ENCODE measurements at places on chromosomes 6 and 20. TPM values are rescaled to one million over a fixed set of nuclear protein-coding genes. Genes with fewer than 3 reads are reported as not detected.
A peak's percentile ranks its signal among the peaks of the same experiment; 100 is the strongest.

DNA sequence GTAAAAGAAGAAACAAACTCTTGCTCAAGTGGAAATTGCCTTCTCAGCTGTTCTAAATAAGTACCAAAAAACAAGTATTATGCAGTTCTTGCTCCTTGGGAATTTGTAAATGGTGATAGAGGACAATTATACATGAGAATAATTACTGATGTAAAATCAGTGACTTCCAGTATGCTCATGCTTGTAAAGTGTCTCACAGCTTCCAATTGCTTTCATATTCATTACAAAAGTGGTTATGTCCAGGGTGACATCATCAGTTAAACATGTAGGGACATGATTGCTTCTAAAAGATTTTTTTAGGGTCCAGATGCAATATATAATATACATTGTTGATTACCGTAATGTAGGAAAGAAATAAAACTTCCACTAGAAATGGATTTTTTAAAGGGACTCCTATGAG lies 122.8 kb upstream of the B3GAT2 start:
- peaks cover 2% of the 10 kb centered on the region for H3K27me3 ChIP-seq
- no peaks in the 10 kb centered on the region for H3K4me1 ChIP-seq
- no peak for DNase-seq

DNA sequence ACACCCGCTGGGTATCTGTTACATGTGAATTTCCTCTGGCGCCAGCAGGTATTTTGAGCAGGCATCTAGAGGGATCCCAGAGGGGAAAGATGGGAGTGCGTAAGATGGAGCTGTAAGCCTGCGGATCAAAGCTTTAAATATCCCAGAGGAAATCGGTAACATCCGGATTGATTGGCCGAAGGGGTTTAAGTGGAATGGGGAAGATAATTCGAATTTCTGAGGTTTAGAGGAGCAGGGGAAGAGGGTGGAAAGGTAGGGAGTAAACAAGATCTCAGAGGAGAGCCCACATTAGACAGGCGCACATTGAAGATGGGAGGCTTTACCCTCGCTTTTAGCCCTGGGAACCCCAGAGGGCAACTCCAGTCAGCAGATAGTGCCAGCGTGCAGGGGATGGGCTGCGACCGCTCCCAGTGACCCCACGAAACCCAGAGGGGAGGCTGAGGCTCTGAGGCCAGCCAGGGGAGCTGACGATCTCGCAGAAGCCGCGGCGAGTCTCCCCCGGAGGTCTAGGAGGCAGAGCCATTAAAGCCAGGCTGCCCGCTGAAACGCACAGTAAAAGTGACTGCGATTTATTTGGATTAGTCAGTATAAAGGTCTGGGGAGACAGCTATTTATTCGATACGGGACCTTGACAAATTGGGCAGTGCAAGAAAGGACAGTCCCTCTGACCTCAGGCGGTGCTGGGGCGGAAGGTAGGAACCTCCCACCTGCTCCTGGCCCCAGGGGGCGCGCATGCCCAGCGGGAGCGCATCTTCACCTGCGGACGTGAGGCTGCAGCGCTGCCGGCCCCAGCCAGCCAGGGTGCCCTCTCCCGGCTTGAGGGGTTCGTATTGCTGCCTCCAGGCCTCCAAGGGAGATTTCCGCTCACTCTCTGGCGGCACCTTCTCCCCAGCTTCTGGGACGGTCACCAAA lies 34.3 kb upstream of the TCF21 start:
- no peak for DNase-seq
- H3K27me3 ChIP-seq = peaks cover 60% of the 10 kb centered on the region
- no peak overlapping the region for H3K4me3 ChIP-seq
- no peaks in the 10 kb centered on the region for H3K36me3 ChIP-seq
- H3K4me1 ChIP-seq = peaks cover 2% of the 10 kb centered on the region

DNA sequence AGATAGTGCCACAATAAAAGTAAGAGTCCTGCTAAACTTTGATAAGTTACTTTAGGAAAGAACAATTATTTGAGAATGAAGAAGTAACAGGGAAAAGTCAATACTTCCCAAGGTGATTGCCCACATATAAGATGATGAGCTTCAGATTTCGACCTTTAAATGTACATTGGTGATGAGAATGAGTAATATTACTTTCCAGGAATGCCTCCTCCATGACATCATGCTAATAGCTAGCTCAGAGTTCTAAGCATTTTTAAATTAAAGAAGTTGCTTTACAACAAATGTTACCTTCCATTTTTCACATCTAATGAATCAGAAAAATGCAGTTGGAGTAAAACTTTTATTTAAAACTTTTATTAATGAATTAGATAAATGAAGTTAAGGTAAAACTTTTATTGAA lies 22.5 kb upstream of the OPN5 start:
- no peak overlapping the region for H3K4me3 ChIP-seq
- H3K4me1 ChIP-seq = no peaks in the 10 kb centered on the region
- DNase-seq = no peak
- H3K27ac ChIP-seq = no peak overlapping the region
- peaks cover 20% of the 10 kb centered on the region for H3K27me3 ChIP-seq

GRCh38 chr6:44056392-44057237 lies 70.6 kb downstream of the MRPL14 start:
- peaks cover 9% of the 10 kb centered on the region for H3K4me1 ChIP-seq
- DNase-seq = no peak
- H3K27ac ChIP-seq = no peak overlapping the region

DNA sequence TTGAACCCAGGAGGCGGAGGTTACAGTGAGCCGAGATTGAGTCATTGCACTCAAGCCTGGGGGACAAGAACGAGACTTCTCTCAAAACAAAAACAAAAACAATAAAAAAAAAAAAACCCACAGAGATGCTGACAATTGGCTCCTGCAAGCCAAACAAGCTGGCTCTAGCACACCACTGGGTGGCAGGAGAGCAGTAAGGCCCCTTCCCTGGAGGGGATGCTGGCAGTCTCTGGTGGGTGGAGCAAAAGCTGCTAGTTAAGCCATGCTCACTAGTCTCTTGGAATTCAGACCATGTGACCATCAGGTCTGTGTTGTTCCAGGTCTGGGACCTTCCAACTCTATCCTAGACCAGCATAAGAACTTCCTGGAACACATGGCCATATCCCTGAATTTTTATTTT lies 18.9 kb upstream of the DSN1 start:
- no peaks in the 10 kb centered on the region for H3K4me1 ChIP-seq
- peak; percentile 23 for DNase-seq
- H3K27ac ChIP-seq = no peak overlapping the region
- H3K36me3 ChIP-seq = no peaks in the 10 kb centered on the region

DNA sequence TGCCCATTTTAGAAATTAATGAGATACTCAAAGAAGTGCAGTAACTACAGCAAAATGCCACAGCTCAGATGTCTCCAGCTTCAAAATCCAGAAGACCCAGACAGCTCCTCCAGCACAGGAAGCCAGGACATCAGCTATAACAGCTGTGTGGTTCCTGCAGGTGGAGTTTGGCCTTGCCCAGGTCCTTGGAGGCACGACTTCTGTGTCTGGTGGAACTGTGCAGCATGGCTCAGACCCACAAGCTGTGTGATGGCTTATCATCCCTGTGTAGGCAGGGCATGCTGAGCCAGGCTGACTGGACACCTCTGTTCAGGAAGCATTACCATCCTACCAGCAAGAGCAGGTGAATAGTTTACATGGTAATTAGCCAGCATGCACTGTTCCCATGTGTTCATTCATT lies 26.5 kb upstream of the CD93 start:
- H3K4me1 ChIP-seq = no peaks in the 10 kb centered on the region
- no peaks in the 10 kb centered on the region for H3K36me3 ChIP-seq
- DNase-seq = no peak
- H3K27ac ChIP-seq = no peak overlapping the region

GRCh38 chr20:49452011-49452482 lies 30.4 kb downstream of the KCNB1 start:
- no peak for DNase-seq
- H3K27ac ChIP-seq = no peak overlapping the region
- H3K36me3 ChIP-seq = no peaks in the 10 kb centered on the region
- H3K27me3 ChIP-seq = peaks cover 20% of the 10 kb centered on the region
- H3K4me1 ChIP-seq = no peaks in the 10 kb centered on the region

GRCh38 chr20:4371623-4372251 lies 350.0 kb upstream of the PRND start:
- no peak overlapping the region for H3K4me3 ChIP-seq
- peaks cover 8% of the 10 kb centered on the region for H3K36me3 ChIP-seq
- DNase-seq = no peak
- H3K27ac ChIP-seq = no peak overlapping the region
- peaks cover 12% of the 10 kb centered on the region for H3K27me3 ChIP-seq
- H3K4me1 ChIP-seq = peaks cover 33% of the 10 kb centered on the region

- H3K27ac ChIP-seq = no peak overlapping the region
- H3K4me1 ChIP-seq = no peaks in the 10 kb centered on the region
- no peak for DNase-seq
- H3K27me3 ChIP-seq = peaks cover 32% of the 10 kb centered on the region
- H3K36me3 ChIP-seq = no peaks in the 10 kb centered on the region
- no peak overlapping the region for H3K4me3 ChIP-seq
Measured at GRCh38 chr6:2502096-2502997, 248.4 kb downstream of the MYLK4 start.

DNA sequence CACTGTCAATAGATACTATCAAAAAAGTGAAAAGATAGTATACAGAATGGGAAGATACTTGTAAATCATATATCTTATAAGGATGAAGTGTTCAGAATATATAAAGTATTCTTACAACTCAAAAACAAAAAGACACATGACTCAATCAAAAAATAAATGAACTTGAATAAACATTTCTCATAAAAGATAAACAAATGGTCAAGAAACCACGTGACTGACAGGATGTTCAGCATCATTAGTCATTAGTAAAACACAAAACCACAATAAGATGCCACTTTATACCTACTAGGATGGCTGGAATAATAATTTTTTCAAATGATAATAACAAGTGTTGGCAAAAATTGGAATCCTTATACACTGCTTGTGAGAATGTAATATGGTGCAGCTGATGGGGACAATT lies 729.1 kb upstream of the HS3ST5 start:
- H3K27me3 ChIP-seq = no peaks in the 10 kb centered on the region
- no peak overlapping the region for H3K4me3 ChIP-seq
- no peak overlapping the region for H3K27ac ChIP-seq
- H3K36me3 ChIP-seq = no peaks in the 10 kb centered on the region
- H3K4me1 ChIP-seq = no peaks in the 10 kb centered on the region
- no peak for DNase-seq

DNA sequence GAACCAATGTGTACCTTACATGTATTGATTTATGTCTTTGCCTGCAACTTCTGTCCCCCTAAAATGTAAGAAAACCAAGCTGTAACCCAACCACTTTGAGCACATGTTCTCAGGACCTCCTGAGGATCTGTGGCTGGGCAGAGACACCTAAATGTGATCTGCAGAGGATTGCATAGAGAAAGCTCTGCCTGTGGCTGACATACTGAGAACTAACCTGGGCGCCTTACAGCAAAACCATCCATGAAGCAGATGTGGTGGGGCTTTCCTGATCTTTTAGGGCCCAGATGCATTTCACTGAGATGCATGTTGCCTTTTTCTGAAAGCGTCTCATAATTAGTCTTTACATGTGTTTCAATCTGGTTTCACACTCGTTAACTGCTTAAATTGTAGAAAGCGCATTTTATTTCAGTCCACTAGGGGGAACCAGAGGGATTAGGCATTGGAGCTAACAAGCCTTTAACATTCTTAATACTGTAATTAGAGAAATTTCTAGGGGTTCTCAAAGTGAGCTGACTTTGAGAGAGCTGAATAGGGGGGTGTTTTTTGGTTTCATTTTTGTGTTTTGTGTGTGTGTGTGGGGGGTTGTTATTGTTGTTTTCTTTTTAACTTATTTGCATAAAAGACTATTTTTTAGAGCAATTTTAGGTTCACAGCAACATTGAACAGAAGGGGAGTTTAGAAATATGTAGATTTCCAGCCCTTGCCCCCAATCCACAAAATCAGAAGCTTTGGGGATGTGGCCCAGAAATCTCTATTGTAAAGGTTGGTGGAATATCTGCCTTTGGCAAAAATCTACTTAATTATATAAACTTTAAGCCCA lies 50.9 kb upstream of the FAM184A start:
- H3K4me3 ChIP-seq = no peak overlapping the region
- peak; percentile 57 for DNase-seq
- peaks cover 7% of the 10 kb centered on the region for H3K27me3 ChIP-seq
- no peaks in the 10 kb centered on the region for H3K36me3 ChIP-seq
- H3K4me1 ChIP-seq = peaks cover 3% of the 10 kb centered on the region

GRCh38 chr6:128515550-128516513 lies 4.6 kb downstream of the PTPRK start:
- no peak overlapping the region for H3K4me3 ChIP-seq
- no peak for DNase-seq
- H3K27ac ChIP-seq = no peak overlapping the region
- H3K36me3 ChIP-seq = no peaks in the 10 kb centered on the region
- peaks cover 26% of the 10 kb centered on the region for H3K27me3 ChIP-seq

Gene MYLK2
- 0.52 TPM for total RNA-seq

Gene DAAM2
- total RNA-seq = not detected

Gene ZNF184
- total RNA-seq = 16.8 TPM

Gene FOXQ1
- total RNA-seq = not detected
